DMS153 (cell line): ENCODE measurements at places on chromosomes 16 and 17.
A peak's percentile ranks its signal among the peaks of the same experiment; 100 is the strongest.

DNA sequence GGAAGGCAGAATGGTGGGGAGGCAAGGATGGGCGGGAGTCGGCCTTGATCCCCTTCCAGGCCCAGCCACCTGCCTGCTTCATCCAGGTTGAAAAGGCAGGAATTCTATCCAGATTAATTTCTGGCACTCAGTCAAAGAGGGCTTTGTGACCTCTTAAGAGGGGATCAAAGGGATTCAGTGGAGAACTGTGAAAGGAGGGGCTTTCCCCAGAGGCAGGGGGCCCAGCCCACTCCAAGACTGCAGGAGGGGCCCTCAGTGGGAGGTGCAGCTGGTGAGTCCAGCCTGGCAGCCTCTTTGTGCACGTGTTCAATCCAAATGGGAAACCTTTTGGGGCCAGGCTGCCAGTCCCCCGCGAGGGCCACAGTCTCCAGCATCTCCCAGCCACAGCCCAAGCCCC, 148.5 kb upstream of the PLCG2 start:
- no peak for DNase-seq

DNA sequence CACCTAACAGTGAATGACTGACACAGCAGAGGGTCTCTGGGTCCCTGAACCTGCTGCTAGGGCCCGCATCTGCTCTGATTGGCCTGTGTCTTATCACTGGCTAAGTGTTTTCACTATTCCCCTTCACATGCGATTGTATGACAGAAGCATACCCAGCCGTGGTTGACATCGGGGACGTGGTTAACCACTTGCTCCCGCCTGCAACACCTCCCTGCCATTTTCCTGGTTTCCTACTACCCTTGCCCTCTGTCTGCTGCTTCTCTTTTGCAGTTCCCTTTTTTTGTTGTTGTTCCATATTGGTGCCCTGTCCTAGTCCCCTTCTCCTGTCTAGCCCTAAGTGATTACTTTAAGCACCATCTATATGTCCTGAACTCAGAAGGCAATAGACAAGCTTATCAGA, 177.0 kb downstream of the RGS9 start:
- no peak for DNase-seq

- DNase-seq: peak; percentile 53
Observed at GRCh38 chr17:77846531-77847085, 111.9 kb upstream of the TNRC6C start.

DNA sequence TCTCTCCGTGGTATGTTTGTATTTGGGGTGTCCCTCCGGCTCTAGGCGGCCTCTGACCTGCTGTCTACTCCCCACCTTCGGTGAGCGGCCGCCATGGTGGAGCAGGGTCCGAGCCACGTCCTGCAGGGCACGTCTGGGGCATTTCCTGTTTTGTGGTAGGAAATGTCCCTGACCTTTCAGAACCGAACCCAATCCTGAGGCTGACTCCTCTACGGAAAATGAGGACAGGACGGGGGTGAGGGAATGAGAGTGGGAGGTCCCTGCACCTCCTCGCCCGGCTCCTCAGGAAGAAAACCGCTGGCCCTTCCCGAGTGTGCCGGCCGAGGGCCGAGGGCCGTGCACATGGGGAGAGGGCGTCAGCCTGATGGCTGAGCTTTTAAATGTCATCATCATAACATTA, 45.8 kb downstream of the WDR45B start:
- no peak for DNase-seq

- no peak for DNase-seq
Observed at GRCh38 chr17:79775632-79776031, 2.3 kb upstream of the CBX2 start.

- DNase-seq: no peak
Observed at GRCh38 chr17:82089723-82090548, 8.1 kb downstream of the FASN start.

- no peak for DNase-seq
Observed at GRCh38 chr16:3019594-3020246, 448 bp upstream of the TNFRSF12A start.

DNA sequence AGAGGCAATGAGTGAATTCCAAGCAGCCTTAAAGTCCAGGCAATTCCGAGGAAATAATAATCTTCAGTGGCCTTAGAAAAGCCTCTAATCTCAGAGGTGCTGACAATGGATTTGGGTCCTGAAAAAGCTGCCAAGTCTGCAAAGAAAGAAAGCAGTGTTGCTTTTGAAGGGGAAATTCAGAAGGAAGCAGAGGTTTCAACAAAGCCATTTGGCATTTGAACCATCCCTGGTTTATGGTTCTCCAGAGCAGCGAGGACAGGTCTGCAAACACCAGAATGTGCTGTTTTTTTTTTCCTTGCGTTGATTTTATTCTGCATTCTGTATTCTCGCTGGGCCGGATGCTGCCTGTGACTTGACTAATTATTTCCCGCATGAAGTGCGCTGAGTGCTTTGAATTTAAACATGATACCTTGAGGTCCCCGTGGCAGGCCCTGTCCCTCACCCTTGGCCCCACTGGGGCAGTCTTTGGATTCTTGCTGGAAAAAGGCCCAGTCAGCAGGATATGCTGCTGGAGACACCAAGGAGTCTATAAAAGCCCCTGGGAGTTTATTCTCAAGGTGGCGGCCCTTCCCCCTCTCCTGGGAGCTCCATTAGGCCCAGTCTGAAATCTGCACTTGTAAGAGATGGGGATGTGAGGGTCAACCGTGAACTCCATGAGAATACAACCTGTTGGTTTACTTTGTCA, 338.3 kb downstream of the HAPSTR1 start:
- DNase-seq: no peak

DNA sequence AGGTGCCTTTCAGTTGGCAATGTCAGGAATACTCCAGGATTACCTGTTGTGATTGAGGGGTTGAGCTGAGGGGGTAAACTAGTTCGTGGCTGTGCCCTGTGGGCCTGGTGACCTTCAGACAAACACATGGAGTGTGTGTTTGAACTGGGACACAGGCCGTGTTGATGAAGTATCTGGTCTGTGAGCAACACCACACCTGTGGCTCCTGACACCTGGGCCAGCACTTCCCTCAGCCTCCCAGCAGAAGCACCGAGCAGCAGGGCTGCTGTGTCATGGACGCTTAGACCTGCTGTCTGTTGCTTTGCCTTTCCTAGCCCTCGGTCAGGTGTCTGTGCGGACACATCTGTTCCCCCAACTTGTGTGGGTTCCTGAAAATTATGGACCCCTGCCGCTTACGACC, 82.9 kb downstream of the KSR1 start:
- no peak for DNase-seq

GRCh38 chr16:86604436-86605193, 26.3 kb downstream of the FOXL1 start:
- DNase-seq: no peak

DNA sequence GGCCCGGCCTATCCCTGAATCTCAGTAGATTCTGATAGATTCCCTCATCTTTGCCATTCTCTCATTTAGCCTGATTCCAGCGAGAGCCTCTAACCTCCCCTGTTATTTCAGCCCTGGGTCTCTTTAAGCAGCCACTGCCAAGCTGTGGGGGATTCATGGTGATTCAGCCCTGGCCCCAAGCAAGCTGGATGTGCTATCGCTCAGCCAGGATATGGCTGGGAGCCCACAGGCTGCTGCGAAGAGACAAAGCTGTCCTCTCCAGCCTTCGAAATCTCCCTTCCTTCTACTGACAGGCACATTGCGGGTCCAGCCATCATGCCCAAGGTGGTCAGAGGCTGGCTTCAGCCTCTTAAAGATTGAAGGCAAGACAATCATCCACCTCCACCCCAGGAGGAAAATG, 394.1 kb downstream of the SOX9 start:
- no peak for DNase-seq

- DNase-seq: no peak
Observed at GRCh38 chr16:27084307-27085028, 17.7 kb downstream of the C16orf82 start.

DNA sequence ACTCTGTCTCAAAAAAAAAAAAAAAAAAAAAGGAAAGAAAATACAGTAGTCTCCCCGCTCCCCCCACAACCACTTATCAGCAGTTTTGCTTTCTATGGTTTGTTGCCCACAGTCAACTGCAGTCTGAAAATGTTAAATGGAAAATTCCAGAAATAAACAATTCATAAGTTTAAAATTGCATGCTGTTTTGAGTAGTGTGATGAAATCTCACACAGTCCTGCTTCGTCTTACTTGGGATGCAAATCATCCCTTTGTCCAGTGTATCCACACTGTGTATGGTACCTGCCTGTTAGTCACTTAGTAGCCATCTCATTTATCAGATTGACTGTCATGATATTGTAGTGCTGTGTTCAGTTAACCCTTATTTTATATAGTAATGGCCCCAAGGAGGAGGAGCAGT, 41.5 kb downstream of the NF1 start:
- no peak for DNase-seq

DNA sequence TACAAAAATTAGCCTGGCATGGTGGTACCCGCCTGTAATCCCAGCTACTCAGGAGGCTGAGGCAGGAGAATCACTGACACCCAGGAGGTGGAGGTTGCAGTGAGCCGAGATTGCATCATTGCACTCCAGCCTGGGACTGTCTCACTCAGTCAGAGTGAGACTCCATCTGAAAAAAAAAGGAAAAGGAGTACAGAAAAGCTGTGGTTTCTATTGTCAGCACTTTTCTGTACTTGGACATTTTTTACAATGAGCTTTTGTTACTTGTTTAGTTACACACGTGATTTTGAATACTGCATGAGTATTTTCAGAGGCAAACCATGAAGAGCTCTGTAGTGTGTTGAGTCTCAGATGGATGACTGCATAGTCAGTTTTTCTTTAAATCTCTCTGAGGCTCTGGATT, 26.3 kb downstream of the ZC3H18 start:
- DNase-seq: no peak

DNA sequence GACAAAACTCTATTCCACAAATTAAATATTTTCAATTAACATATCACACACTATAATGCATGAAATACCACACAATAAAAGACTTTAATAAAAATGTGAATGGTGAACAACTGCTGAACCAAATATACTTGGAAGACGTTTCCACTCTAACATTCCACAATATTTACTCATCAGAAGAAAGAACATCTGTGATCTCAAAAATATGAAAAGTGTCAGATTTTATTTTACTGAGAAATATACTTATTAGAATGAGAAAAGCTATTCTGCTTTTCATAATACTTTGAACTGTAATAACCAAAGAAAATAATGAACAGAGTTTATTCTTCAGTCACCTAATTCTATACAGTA, 181.8 kb upstream of the AXIN2 start:
- DNase-seq: no peak

GRCh38 chr17:14768923-14769322, 468.0 kb downstream of the HS3ST3B1 start:
- no peak for DNase-seq

DNA sequence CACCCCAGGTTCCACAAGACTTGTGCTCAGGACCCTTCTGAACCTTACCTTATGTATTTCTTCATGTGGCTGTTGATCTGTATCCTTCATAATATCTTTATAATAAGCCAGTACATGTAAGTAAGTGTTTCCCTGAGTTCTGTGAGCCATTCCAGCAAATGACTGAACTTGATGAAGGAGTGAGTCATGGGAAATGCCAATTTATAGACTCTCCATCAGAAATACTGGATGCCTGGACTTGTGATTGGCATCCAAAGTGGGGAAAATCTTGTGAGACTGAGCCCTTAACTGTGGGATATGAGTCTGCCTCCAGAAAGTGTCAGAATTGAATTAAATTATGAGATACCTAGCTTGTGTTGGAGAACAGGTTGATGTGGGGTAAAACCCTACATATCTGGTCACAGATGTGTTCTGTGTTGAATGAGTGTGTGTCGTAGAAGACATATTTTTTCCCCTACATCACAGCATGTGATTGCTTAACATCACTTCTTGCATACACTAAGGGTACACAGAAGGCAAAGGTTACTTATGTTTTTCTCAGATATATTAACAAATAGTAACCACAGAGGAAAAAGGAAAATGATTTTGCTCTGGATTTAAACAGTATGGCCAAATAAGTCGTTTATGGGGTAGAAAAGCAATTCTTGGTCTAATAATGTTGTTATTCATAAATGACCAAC, 70.2 kb upstream of the NETO2 start:
- DNase-seq: no peak

GRCh38 chr17:36198831-36199465, 2.4 kb upstream of the CCL3L1 start:
- DNase-seq: no peak

- no peak for DNase-seq
Observed at GRCh38 chr17:50470426-50470825, 1.7 kb upstream of the CHAD start.

DNA sequence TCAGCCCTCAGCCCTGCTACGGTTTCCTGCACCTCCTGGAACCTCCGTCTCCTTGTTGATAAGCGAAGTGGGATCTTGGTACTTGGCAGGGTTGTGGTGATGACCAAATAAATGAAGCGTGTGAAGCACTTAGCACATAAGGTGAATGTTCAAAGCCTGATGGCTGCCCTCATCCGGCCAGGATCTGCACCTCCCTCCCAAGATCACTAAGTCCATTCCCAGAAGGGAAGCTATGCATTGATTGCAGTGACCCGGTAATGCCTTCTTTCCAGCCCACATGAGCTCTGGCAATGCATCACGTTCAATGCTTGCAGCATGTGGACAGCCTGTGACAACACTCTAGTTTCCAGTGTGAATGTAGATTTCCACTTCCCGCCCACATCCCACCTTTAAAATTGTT, 24.9 kb upstream of the RHOT1 start:
- no peak for DNase-seq

DNA sequence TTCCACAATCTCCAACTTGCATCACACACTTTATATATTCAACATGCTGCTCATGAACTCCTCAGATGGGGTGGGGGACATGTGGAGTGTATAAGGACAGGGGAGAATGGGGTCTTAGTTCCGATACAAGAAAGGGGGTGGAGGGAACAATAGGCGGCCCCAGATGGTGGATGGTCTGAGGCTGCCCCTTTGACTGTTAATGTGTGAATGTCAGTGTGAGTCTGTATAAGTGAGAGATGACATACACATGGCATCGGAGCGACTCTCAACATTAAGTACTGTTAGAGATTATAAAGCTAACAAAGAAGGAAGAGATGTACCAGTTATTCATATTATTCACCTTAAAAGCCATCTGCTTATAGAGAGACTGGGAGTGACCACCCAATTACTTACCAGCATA, 193.1 kb downstream of the AXIN2 start:
- no peak for DNase-seq

- no peak for DNase-seq
Observed at GRCh38 chr16:1470481-1471251, 4.2 kb downstream of the CLCN7 start.

GRCh38 chr16:86984991-86985647, 332.1 kb downstream of the C16orf95 start:
- no peak for DNase-seq

DNA sequence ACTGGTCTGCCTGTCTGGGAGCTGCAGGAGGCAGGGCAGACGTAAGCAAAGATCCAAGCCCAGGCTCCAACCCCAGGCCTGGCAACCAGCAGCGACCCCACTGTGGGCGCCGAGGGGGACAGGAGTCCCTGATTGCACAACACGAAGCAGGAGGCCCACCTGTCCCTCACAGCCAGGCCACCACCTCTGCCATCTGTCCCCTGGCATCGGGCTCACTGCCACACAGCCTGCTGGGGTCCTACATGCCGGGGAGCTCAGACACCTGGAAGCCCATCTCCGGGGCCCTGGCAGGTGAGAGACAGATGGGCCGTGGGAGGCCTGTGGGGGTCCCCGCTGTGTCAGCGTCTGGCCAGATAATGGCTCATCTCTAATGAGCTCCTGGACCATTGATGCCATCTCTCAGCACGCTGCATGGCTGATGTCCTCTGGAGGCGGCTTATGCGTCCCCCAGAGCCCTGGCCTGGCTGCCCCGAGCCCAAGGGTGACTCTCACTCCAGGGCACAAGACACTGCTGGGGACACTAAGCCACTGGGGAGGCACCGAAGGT, 11.3 kb upstream of the RASD1 start:
- DNase-seq: no peak
